ENCODE measurements at places on chromosomes 6 and 20.

DNA sequence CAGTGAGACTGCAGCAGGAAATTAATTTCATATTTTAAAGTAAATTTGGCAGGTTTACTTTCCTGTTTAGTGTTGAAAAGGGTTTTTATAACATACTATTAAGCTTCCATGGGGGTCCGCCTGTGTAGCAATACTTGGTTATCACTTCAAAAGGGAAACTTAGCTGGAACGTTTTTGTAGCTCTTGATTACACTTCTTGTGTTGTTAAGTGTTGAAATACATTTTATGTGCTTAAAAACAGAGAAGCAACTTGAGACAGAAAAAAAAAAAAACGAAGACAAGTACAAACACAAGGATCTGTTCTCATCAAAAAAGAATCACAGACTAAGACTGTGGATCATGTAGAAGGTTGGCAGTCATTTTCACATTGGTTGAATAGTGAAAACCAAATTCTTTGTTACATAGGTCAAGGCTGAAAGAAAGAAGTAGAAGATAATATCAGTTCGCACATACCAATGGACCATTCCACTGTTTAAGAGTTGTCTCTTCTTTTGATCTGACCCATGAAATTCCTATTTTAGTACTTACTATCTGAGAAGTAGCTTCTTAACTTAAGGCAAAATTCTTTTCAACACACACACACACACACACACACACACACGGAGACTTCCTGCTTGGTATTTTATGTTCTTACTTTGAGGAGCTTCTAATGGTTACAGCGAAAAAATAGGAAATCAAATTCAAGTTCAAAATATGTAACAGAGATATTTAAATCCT lies 113.9 kb upstream of the SLC35B3 start:
- no peak for DNase-seq

GRCh38 chr6:122871079-122871478 lies 82.0 kb downstream of the SMPDL3A start:
- DNase-seq = no peak

DNA sequence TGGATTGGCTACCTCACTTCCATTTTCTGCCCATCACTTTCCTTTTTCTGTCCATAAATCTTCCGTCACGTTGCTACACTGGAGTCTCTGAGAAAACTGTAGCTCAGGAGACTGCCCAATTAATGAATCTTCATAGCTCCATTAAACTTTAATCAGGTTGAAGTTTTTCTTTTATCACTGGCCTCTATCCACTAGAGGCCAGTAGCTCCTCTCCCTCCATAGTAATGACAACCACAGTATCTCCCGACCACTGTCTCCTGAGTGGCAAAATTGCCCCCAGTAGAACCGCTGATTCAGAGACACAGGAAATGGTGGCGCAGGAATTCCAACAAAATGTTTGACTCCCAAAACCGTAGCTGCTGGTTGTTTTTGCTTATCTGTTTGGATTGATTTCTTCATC lies 18.4 kb upstream of the DOK5 start:
- DNase-seq = no peak

DNA sequence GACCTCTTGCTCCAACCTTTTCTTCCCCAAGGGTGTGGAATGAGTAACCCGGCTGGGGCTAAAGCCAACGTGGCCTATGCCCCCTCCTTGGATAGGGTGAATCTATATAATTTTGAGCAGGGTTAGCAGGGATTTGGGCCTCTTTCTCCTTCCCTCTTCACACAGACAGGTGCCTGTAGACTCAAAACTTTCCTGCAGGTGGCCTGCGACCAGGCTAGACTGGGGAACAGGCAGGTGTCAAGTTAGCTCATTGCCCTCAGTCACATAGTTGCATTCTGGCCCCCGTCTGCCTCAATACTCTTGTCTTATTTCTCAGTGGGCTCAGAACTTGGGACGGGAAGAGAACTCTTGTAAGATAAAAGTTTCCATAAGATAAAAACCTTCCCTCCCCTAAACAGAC lies 243.0 kb downstream of the ATXN1 start:
- DNase-seq = no peak

GRCh38 chr20:6756693-6757595 lies 10.5 kb upstream of the BMP2 start:
- no peak for DNase-seq

DNA sequence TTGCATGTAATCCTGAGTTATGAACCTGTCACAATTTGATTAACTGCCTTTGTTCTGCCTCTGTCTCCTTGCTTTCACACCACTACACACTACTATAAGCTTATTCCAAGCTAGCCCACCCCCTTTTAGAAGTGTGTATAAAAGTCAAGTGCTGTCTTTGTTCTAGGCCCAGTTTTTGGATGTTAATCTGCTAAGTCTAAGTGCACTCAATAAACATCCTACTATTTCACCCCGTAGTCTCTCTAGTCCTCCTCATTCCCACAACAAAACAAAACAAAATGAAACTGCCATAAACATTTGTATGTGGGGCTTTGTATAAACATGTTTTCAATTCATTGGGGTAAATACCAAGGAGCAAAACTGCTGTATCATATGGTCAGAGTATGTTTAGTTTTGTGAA lies 16.1 kb upstream of the SPACA1 start:
- DNase-seq = no peak

DNA sequence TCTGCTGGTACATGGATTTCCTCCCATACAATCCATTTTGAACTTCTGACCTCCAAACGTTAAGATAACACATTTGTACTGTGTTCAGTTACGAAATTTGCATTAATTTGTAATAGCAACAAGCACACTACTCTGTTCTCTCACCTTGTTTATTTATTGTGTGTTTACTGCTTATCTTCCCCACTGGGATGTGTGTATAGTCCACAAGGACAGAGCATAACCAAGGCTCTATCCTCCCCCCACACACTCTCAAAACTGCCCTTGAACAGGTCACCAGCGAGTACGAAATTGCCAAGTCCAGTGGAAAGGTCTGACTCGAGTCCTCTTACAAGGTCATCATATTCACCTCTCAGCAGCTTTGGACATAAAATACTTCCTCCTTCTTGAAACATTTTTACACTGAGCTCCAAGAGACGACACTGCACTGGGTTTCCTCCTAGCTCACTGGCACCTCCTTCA lies 18.6 kb downstream of the ADTRP start:
- DNase-seq = no peak

DNA sequence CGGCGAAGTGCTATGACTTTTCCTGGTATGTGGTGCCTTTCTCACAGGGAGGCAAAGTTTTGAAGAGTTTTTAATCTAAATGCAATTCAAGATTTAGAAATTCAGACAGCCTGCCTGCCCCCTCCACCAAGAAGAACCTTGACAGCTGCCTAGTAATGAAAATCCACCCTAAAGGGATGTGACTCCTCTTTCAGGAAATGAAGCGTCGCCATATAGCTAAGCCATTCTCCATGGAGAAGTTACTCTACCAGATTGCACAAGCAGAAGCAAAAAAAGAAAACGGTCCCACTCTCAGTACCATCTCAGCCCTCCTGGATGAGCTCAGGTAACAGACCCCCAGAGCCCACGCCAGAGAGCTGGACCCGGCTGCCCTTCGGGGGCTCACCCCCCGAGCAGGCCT lies 150.1 kb downstream of the DTNBP1 start:
- no peak for DNase-seq

- no peak for DNase-seq
Observed at GRCh38 chr20:25221592-25222460, 26.1 kb upstream of the PYGB start.

GRCh38 chr20:6605055-6605935 lies 162.2 kb upstream of the BMP2 start:
- no peak for DNase-seq

DNA sequence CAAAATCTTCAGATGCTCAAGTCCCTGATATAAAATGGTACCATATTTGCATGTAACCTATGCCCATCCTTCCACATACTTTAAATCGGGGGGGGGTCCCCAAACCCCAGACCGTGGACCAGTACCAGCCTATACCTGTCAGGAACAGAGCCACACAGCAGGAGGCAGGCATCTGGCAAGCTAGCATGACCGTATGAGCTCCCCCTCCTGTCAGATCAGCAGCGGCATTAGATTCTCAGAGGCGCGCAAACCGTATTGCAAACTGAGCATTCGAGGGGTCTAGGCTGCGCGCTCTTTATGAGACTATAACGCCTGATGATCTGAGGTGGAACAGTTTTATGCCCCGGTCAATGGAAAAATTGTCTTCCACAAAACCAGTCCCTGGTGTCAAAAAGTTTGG lies 30.7 kb downstream of the FGD2 start:
- no peak for DNase-seq

- DNase-seq = no peak
Observed at GRCh38 chr20:3390759-3391425, 16.6 kb downstream of the DNAAF9 start.

DNA sequence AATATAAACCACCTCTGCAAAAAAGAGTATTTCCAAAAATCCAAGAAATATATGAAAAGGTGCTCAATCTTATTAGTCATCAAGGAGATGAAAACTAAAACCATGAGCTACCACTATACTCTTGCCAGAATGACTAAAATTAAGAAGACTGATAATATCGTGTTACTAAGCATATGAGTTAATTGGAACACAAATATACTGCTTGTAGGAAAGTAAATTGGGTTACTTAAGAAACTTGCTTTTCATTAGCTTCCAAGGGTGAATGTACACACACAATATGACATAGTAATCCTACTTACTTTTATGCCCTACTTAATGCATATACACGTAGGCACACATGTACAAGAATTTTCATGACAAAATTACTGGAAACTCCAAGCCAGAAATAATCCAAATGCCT lies 3.4 kb downstream of the THEMIS start:
- no peak for DNase-seq

- no peak for DNase-seq
Observed at GRCh38 chr20:4775322-4776078, 53.8 kb downstream of the PRND start.

DNA sequence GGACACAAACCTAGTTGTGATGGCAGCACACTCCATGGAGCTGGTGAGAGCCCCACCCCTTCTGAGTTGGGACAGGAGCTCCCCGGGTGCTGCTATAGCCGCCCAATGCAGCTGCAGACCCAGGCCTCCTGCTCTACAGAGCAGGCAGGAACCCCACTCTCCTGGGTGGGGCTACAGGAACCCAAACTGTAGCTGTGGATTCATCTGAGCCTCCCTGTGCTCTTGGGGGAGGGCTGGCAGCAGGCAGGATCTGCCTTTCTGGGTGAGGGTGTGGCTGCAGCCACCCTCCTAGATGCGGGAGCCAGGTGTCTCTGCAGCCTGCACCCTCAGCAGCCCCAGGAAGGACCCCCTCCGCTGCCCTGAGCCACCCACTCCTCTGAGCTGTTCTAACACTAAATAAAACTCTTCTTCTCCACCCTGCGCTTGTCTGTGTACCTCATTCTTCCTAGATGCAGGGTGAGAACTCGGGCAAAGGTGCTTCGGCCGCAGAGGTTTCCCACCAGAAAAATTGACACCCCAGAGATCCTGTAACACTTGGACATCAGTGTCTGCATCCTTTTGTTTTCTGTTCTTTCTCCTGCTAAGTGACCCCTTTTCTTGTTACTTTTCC lies 55.2 kb upstream of the KIF13A start:
- DNase-seq = no peak

DNA sequence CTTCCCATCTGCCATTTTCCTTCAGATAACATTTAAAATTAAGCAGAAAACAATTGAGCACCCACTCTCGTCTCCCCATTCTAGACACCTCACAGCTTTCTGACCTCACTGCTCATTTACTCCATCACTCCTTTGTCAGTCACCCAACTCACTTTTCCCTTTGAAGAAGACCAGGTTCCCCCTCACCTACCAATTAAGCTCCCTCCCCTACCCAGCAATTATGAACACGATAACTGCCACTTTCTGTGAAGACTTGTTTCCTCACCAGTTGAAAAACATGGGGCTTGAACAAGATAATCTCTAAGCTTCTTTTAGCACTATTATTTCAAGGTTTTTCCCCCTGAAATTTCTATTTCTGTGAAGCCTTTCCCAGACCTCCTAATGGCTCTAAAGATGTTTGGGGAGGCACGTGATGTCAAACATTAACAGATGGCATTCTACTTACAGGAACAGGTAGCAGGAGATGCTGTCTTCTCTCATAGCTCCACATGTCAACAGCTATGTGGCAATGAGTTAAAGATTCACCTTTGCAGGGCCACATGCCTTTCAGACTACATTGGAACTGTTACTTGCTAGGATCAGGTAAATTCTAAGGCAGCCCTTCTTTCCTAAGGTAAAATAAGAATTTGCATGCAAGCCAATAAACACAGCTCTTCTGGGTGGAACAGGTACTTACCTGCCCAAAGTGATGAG lies 24.8 kb upstream of the SLA2 start:
- DNase-seq = no peak

DNA sequence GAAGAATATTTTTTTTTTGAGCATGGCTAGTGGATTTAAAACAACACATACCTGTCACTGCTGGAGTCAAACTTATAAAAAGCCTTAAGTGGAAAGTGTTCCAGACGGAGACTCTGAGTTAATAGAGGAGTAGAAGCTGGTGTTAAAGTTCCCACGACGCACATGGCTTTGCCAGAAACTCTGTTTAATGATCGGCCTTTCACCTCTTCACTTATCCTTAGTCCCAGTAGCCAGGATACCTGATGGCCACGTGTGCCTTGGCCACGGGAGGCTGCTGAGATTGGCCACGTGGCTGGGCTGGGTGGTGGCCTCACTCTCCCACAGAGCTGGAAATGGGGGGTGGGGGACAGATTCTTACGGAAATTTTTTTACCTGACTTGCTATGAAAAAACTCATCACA lies 333.1 kb downstream of the ZFAND3 start:
- DNase-seq = no peak

GRCh38 chr6:25105070-25105925 lies 169.5 kb upstream of the RIPOR2 start:
- no peak for DNase-seq

All from stimulated activated naive CD4-positive, alpha-beta T cell treated with Interleukin-2 at 50 U/mL for 16 hours (primary cell).